Left ventricle myocardium superior (tissue), 1 donor: ENCODE measurements at places on chromosomes 5 and 9.

DNA sequence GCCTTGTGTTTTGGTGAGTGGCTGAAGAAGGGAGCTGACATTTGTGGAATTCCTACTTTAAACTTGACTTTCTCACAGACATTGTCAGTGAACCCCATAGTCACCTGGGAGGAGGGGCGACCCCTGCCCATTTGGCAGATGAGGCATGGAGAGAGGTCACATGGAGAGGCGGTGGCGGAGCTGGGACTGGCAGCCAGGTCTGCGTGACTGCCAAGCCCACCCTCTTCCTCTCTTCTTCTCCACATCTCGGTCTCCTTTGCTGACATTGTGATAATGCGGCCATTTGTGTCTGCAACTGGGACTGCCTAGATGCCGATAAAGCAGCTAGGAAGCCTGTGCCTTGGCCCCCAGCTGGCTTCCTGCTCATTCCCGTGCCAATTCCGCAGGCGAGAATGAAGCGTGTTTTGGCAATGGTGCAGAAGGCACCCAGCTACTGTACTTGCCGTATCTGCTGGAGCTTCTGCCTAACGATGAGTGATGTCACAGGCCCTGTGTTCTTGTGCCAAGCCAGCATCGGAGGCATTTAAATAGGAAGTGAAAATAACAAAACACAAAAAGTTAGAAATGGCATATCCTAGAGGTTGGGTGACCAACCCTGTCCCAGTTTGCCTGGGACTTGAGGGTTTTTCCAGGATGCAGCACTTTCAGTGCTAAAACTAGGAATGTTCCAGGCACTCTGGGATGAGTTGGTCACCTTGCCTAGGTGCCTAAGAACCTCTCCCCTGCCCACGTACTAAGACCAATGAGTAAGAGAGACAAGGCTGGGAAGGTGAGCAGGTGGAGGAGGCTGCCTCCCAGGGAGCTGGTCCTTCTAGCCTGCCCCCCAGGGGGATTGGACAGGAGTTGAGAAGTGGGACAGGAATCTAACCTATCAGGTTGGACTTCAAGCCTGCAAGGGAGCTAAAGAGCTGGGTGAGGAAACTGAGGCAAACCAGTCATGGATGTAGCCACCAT is 23.6 kb downstream of the OLFML2A start:
- DNase-seq = peak; percentile 58

DNA sequence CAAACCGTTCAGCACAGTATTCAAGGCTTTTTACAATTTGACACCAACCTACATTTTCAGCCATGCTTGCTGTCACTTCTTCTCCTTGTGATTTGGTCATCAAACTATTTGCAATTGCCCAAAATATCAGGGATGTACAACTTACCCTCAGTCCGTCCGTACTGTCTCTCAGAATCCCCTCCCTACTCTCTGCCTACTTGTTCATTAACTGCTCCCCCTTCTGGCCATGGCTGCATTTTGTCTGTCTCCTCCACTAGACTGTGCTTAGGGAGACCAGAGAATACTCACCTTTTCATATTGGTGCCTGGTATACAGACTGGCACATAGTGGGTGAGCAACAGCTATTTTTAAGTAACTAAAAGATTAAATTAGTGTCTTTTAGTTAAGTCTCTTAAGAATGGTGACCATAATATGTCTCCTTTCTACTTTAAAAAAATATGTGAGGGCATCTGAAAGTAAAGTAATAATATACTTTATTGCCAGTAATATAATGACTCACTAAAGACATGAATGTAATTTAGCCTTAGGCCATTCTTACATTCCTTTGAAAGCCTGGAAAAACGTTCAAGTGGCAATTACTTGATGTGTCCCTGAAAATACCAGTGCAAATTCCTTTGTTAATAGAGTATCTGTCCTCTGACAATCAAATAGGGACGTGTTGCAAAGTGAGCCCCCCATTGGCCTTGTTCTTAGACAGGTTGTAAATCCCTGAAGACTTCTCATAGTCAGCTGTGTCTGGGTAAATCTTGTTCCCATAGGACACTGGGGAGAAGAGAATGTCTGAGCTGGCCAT is 27.8 kb downstream of the PRLR start:
- DNase-seq = peak; percentile 46

- no peak for DNase-seq
Measured at GRCh38 chr9:69145144-69145715, 28.8 kb upstream of the TJP2 start.

DNA sequence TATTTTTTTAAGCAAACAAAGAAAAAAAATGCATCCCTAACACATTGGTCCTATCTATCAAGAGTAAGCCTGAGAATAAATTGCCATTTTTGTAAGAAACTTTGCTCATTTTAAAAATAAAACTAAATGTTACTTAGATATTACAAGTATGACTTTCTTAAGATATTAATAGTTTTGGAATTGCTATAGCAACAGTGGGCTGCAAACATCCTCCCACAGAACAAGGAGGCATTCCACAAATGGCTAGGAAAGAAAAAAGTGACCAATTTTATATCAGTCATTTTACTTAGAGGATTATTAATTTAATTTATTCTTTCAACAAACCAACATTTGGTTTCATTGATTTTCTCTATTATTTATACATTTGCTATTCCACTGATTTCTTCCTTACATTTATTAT is 63.7 kb downstream of the LURAP1L start:
- no peak for DNase-seq

DNA sequence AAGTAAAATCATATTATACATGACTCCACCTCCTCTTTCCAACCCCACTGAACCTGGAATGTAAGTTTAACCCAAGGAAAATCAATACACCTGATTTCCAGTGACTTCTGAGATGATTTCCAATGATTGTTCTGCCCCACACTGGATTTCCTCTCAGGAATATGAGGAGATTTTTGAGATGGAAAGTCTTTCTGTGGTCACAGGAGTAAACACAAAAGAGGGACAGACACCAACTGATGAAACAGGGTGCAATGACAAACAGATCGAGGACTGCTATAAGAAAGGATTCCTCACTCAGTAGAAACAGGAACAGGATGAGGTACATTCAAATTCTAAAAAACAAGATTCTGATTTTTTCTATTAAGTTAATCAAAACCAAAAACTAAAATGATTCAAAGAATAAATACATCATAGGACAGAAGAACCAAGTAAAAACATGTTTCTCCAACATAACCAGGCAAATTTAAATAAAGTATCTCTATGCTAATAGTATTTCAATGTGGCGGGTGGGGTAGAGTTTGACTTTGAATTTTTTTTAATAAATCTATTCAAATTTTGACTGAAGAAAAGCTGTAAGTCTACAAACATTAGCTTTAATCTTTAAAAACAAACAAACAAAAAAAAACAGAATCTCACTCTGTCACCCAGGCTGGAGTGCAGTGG is 42.1 kb downstream of the DTWD2 start:
- DNase-seq = no peak

DNA sequence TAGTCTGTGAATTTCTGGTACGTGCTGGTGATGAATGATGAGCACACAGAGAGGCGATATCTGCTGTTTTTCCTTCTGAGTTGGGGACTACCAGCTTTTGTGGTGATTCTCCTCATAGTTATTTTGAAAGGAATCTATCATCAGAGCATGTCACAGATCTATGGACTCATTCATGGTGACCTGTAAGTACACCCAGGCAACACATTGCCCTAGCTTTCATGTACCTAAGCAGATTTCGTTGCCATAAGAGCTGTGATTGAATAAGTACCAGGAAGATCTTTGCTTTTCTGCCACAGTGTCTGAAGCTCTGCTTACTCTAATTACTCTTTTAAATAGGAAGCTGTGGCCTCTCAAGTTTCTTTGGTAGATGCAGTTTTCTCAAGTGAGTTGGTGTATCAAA is 397.8 kb downstream of the ARRDC3 start:
- DNase-seq = no peak

- no peak for DNase-seq
Measured at GRCh38 chr5:80234116-80234948, 21.5 kb downstream of the SERINC5 start.

DNA sequence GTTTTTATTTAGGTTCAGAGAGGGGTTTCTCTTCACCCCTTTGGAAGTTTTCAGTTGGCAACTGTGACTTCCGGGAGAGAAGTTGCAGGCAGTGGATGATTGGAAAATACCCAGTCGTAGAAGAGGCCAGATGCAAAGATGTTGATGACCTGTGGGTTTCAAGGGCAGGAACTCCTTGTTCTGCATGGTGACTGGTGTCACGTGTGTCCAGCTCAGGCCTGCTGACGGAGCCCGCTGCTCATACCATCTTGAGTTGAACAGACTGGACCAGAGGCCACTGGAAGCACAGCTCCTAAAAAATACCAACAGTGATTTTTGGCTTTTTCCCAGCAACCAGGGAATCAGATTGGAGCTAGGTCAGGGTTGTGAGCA is 243.9 kb upstream of the KLF4 start:
- DNase-seq = peak; percentile 76

GRCh38 chr9:125867751-125868415 is 120.7 kb downstream of the PBX3 start:
- no peak for DNase-seq

DNA sequence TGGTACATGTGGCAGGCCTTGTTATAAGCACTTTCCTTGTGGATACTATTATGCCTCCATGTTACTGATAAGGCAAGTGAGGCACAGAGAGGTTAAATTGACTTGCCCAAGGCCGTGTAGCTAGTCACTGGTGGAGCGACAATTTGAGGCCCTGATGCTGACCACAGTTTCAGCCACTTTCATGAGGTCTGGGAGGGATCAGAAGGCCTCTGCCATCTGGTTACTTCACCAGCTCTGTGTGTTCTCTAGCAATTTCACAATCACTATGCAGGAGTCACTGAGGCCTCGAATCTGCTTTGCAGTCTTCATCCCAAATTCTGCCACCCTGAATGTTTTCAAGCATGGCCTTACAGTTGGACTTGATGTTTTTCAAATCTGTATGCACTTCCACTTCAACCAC is 9.1 kb downstream of the LRRC70 start:
- DNase-seq = no peak

- no peak for DNase-seq
Measured at GRCh38 chr5:150299571-150300327, 3.0 kb downstream of the ARSI start.

- DNase-seq = no peak
Measured at GRCh38 chr5:64807520-64807919, 38.8 kb downstream of the CWC27 start.

GRCh38 chr5:56247592-56247991 is 14.5 kb upstream of the ANKRD55 start:
- no peak for DNase-seq

DNA sequence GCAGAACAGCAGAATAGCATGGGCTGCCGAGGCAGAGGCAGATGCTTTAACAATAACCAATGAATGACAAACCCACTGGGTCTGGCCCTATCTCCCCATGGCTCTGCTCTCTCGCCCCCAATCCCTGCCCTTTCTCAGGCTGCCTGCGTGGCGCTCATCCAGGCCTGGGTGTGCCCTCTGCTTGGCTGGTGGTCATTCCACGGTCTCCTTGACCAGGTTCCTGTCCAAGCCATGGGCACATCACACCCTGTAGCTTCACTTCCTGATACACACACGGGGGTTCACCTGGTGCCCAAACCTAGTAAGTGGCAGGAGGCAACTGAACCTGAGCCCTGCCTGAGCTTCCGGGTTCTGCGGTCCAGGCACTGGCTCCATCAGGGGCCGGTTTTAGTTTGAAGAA is 87.6 kb downstream of the DAP start:
- DNase-seq = no peak
